ENCODE measurements at places on chromosomes 5 and 9.

DNA sequence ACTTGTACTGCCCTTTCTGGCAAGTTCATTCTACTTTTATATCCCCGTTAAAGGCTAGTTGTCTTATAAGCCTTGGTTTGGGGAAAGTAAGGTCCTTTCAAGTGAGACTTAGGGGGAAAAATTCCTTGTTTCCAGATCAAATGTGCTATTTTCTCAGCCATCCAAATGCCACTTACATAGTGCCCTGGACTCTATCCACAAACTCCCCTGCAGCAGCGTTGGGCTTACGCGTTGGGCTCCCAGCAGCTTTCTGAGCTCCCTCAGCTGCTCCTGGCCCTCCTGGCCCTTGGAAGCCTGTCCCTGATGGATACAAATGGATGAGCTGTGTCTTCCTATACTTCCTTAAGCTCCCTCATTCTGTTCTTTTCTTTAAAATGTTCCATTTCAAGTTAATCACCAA lies 279.2 kb upstream of the PANK3 start:
- no peaks in the 10 kb centered on the region for H3K4me1 ChIP-seq
- no peaks in the 10 kb centered on the region for H3K36me3 ChIP-seq
- no peaks in the 10 kb centered on the region for H3K27me3 ChIP-seq
- no peak overlapping the region for H3K27ac ChIP-seq
- H3K4me3 ChIP-seq: no peak overlapping the region
- DNase-seq: no peak

- H3K4me3 ChIP-seq: no peak overlapping the region
- no peak overlapping the region for H3K27ac ChIP-seq
- no peaks in the 10 kb centered on the region for H3K27me3 ChIP-seq
These were observed 276.1 kb downstream of the ARRDC3 start for GRCh38 chr5:91106842-91107511.

- no peak overlapping the region for H3K4me3 ChIP-seq
- H3K27me3 ChIP-seq: no peaks in the 10 kb centered on the region
- no peak overlapping the region for H3K27ac ChIP-seq
- H3K4me1 ChIP-seq: no peaks in the 10 kb centered on the region
- no peak for DNase-seq
These were observed 254.6 kb downstream of the AOPEP start for GRCh38 chr9:94980947-94981722.

DNA sequence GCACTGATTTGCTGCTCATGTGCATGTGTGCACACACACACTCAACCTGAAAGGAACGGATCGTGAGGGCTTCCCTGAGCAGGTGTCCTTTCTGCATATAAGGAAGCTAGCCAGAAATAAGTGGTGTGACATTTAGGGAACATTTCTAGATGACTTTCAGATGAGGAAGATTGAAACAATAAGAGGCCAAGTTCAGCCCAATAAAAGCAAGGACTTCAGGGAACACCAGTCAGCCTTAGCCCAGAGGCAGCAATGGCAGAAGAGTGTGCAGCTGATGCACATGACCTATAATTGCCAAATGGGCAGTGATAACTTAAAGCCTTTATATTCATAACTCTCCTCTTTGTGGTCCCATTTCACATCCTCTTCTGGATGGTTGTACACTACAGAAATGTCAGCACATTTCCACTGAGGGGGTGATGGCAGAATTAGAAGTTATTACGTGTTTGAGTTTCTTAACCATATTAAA lies 255.5 kb downstream of the TRIM32 start:
- peaks cover 4% of the 10 kb centered on the region for H3K4me1 ChIP-seq
- no peaks in the 10 kb centered on the region for H3K36me3 ChIP-seq
- no peak overlapping the region for H3K4me3 ChIP-seq
